ENCODE measurements at places on chromosomes 5 and 9. TPM values are rescaled to one million over a fixed set of nuclear protein-coding genes. Genes with fewer than 3 reads are reported as not detected.

DNA sequence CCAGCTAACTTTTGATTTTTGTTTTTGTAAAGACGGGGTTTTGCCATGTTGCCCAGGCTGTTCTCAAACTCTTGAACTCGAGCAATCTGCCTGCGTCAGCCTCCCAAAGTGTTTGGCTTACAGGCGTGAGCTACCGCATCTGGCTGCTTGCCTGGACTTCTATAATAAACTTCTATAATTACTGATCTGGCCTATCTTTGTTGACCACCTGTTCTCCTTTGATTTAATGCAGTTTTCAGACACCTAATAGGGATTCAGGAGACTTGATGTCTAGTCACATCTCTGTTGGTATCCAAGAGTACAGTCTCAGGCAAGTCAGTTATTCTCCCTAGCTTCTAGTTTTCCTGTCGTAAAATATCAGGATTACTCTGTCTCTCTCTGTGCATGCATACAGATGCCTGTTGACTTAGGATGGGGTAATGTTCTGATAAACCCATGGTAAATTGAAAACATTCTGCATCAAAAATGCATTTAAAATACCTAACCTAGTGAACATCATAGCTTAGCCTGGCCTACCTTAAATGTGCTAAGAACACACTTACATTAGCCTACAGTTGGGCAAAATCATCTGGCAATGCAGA is 51.5 kb upstream of the NR3C1 start:
- DNase-seq, result no peak

DNA sequence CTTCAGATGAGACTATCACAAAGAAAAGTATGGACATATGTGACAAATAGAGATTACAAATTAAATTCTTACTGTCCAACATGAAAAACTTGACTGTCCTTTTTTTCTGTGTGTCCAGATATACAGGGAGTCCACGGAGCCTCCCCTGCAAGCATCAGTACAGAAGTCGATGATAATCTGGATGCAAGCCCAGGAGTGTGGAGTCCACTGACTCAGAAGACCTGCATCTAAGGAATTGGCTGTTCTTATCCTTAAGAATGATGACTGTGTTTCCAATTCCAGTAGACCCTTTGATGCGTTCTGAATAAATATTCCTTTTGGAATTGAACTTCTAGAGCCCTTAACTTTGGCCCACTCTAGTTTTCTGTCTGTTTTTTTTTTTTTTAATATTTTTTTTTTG is 56.7 kb upstream of the TAF11L2 start:
- no peak for DNase-seq

DNA sequence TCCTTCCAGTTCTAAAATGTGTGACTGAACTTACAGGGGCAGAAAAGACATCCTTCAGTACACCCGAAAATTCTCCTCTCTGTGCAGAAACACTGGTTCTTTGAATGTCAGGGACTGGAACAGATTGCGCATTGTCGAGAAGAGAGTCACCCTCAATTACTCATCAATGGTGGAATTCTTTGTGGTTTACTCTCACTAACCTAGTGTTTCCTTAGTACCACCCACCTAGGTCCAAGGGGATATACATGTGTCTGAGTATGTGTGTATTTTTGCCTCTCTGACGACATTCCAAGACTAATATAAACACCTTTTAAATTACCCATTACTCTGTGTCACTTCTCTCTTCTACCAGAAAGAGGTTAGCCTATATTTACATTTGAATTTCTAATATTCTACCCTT is 660.8 kb downstream of the TLE1 start:
- DNase-seq, result no peak

DNA sequence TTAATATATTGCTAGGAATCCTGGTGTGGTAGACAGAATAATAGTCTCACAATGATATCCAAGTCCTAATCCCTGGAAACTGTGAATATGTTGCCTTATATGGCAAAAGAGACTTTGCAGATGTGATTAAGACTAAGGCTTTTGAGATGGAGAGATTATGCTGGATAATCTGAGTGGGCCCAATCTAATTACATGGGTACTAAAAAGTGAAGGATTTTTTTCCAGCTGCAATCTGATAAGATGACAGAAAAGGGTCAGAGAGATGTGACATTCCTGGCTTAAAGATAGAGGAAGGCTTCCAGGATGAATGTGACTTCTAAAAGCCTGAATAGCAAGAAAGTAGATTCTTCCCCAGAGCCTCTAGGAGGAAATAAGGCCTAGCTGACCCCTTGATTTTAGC is 80.7 kb upstream of the MPDZ start:
- no peak for DNase-seq

GRCh38 chr5:127885176-127885575 is 182.0 kb downstream of the CCDC192 start:
- no peak for DNase-seq

DNA sequence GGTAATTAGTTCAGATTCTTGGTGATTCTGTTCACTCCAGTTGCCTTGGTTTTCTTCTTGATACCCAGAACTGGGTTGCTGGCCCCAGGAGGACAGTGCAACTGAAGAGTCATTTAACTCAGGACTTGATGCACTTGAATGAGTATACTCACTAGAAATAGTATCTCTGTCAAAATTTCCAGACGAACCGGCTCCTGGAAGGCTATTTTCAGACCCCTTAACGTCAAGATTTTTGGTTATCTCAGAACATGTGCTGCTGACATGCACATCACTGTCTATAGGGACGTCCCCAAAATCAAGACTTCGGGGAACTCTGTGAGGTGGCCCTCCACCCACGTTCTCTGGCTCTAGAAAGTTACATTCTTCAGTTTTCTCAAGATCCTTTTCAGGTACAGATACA is 56.7 kb upstream of the PCA3 start:
- no peak for DNase-seq

GRCh38 chr9:92384375-92384774 is 20.0 kb downstream of the OGN start:
- DNase-seq, result no peak

GRCh38 chr5:55062039-55062779 is 38.2 kb downstream of the GZMK start:
- DNase-seq, result no peak

RLN2 gene
- 0.35 TPM for total RNA-seq

CNTLN gene
- total RNA-seq, result 3.1 TPM

BARHL1 gene
- not detected for total RNA-seq

IFNA21 gene
- not detected for total RNA-seq

PCDHB3 gene
- 1.4 TPM for total RNA-seq

IL5 gene
- total RNA-seq, result not detected

PPP2R2B gene
- 7.9 TPM for total RNA-seq

AFAP1L1 gene
- 55.2 TPM for total RNA-seq

All from cardiac septum (tissue), 1 donor.